ENCODE measurements at places on chromosomes 2 and 18.

DNA sequence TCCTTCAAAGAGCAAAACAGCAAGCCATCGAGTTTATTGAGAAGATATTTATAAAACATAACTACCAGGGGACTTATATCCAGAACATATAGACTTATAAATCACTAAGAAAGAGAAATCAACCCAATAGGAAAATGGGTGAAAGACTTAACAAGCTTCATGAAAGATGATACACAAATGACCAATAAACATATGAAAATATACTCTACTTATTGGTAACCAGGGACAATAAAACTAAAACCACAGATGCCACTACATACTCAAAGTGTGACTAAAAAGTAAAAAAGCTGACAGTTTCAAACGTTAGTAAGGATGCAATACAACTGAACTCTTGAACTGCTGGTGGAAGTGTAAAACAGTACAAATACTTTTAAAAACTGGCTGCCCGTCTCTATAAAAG is 154.3 kb downstream of the TMEM163 start:
- no peak for DNase-seq

DNA sequence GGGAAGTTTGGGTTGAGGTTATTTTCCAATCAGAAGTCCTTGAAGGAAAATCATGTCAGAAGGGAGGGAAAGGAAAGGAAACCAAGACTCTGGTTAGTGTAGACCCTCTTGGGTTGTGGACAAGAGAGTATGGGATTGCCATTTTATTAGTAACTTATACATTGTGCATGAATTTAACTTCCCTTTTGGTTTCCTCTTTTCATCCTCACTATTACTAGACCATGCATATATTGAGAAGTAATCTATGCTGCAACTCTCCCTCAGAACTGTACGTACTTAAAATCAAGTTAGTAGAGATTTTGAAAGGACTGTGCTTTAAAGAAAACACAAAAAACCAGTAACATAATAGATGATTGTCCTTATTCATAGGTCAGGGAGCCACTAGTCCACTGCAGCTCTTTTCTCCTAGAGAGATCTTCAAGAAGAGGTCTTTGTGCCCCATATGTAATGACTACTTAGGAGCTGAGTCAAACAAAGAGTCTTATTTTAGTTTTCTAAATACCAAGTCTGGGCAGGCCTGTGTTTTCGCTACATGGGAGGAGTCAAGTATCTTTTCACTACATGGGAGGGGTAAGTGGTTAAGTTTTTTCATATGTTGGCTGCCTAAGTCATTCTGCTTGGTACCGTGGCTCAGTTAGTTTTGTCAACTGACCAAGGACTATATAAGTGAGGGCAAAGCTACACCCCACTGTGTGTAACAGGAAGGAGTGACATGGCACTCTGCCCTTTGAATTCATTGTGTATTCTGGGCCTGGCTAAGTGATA is 25.2 kb upstream of the FAM117B start:
- DNase-seq, result no peak

- DNase-seq, result no peak
Observed at GRCh38 chr2:216604458-216604857, 28.8 kb upstream of the IGFBP2 start.

- no peak for DNase-seq
Observed at GRCh38 chr2:24912523-24912922, 7.5 kb downstream of the ADCY3 start.

DNA sequence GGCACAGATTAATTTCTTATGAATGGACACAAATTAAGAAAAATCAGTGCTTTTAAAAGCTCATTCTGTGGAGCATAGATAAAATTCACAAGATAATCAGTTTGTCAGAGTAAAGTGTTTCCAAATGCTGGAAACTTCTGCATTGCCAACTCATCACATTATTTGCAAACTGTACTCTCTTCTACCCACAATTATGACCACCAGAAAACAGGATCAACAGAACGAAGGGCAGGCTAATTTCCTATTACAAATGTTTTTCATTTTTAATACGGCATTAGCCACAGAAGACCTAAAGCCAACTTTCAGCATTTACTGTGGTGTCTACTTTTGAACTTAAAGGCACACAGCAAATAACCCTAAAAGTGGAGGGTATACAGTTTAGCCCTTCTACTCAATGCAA is 6.0 kb downstream of the IRS1 start:
- no peak for DNase-seq

- DNase-seq, result no peak
Observed at GRCh38 chr18:10170375-10170774, 256.6 kb downstream of the VAPA start.

- DNase-seq, result no peak
Observed at GRCh38 chr18:64019922-64020756, 50.3 kb downstream of the SERPINB8 start.

GRCh38 chr2:27150639-27151230 is 1.9 kb downstream of the TCF23 start:
- DNase-seq, result no peak

DNA sequence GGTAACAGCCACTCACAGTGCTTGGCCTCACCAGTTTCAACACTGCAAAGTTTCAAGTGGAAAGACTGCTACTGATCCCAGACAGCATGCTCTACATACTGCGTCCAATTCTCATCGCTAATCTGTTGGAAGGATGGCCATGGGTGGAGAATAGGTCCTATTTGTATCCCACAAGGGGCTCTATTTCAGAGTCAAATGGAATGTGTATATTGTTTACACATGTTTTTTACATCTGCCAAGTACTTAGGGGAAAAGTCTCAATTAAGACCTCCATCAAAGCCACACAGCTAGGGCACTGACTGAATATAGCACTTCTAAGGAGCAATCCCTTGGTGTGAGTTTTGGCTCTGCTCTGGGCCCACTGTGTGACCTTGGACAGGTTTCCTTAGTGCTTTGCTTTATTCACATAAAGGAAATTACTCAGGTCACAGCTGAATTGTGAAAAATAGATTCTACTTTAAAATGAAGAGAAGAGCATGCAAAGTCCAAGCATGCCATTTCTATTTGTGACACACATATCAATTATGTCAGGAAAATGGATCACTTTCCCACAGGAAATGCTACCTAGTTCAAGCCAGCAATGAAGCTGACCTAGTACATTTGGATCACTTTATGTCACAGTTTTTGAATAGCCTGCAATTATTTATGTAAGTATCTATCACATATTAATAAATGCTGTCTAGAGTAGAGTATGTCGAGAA is 112.9 kb upstream of the STK17B start:
- DNase-seq, result no peak

- DNase-seq, result no peak
Observed at GRCh38 chr2:219709331-219709761, 81.9 kb downstream of the SLC4A3 start.

GRCh38 chr2:217993817-217994463 is 8.9 kb downstream of the TNS1 start:
- no peak for DNase-seq

- DNase-seq, result no peak
Observed at GRCh38 chr2:235829726-235830125, 335.9 kb downstream of the AGAP1 start.

- peak; percentile 46 for DNase-seq
Observed at GRCh38 chr18:47986620-47987387, 56.3 kb upstream of the SMAD2 start.

- no peak for DNase-seq
Observed at GRCh38 chr2:171564463-171564862, 42.2 kb downstream of the CYBRD1 start.

- no peak for DNase-seq
Observed at GRCh38 chr2:158499383-158499782, 42.6 kb downstream of the PKP4 start.

GRCh38 chr18:32018331-32019250 is at the start of gene RNF125:
TSS of gene RNF125 (plus strand) at chr18:32018825. CDS start at chr18:32018864, 39 bp downstream.
- no peak for DNase-seq

DNA sequence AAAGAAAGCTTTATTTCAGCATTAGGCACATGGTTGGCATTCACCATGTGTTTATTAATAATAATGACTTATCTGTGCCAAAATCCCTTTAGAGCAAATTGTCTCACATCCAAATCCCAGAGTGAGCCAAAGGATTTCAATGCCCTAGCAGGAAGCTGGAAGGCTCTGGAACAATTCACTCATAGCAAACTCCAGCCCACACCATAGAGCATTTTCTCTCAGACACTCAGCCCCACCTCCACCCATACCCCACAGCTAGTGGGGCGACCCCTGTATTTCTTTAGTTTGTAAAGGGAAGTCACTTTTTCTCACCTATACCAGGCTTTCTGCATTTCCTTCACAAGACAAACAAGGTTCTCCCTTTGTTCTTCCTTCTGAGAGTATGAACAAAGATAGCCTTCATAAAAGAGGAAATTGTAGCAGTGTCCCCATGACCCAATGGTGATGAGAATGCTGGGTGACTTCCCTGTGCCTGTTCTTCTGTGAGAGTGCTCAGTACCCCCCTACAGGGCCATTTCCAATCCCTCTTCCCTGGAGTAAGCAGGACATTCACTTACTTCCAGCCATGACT is 100.1 kb upstream of the APCDD1 start:
- DNase-seq, result peak; percentile 63

DNA sequence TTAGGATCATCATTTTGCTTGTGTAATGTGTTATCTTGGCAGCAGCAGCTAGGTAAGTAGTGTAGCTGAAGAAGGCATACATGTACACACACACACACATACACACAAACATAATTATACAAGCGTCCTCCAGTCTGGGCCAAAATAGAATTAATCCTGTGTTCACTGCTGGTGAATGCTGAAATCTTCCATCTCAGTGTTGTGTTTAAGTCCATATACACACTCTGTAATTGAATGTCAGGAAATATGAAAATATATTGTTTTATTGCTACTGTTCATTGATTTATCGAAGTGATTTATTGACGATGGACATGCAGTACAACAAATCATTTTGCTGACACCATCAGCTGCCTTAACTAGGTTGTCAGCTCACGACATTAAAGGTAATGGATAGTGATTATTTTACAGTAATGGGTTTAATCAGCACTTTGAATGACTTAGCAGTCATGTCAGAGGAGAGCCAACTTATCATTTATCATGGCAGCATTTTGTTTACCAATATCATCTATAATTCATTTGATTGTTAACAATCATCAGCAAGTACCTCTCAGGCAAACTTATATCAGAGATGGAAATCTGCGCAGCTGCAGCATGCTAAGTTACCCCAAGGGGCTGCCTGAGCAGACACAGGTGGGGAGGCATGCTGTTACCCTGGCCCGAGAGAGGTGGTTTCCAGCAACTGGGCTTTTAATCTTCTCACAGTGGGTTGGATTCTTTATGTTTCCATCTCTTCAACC is 83.7 kb upstream of the FSHR start:
- no peak for DNase-seq

- DNase-seq, result no peak
Observed at GRCh38 chr2:118050974-118051373, 37.1 kb upstream of the CCDC93 start.

GRCh38 chr2:72727356-72727755 is 98.5 kb downstream of the EXOC6B start:
- DNase-seq, result no peak

DNA sequence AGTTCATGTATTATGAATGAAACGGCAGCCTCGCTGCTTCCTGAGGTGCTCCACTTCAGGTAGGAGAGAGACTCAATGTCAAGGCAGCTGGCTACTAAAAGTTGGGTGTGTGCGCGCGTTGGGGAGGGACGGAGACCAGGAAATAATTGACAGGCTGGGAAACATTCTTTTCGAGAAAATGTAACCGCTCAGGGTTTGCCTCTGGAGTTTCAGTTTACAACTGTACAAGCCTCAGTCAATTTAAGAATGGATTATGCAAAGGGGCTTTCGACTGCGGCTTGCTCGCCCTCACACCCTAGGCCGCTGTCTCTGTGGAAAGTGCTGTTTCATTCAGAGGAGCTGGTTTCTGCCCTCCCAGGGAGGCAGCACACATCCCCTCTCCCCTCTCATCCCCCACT is 4.4 kb upstream of the SPRED2 start:
- DNase-seq, result no peak

DNA sequence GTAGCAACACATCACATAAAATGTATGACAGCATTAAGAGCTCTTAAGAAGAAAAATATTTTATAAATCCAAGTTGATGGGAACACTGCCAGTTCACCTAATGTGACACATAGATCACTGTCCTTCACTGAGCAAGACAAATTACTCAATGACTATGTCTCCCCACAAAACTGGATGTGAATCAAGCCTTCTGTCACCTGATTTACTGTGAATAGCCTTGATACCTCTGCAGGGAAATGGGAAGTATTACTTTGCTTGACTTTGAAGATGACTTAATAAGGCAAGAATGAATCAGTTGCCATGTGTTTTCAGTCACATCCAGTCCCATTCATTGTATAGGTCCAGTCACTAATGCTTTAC is 94.6 kb downstream of the NYAP2 start:
- peak; percentile 42 for DNase-seq

GRCh38 chr2:10579441-10579840 is 110.3 kb downstream of the NOL10 start:
- DNase-seq, result no peak

DNA sequence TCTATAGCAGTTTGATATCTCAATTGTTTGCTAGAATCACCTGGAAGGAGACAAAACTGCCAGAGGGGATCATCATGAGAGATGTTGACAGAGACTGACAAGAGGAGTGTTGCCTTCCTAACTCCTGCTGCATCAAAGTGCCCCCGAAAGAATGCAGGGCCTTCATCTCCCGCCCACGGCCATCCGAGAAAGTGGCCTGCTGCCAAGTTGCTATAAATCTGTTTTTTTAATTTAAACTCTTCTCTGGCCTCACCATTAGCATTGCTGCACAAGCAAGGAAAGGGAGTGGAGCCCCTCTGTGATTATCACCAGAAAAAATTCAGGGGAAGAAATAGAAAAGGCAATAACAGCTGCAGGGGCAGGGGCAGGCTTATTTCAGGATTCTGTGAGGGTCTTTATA is 238.1 kb upstream of the EPHA4 start:
- DNase-seq, result no peak

DNA sequence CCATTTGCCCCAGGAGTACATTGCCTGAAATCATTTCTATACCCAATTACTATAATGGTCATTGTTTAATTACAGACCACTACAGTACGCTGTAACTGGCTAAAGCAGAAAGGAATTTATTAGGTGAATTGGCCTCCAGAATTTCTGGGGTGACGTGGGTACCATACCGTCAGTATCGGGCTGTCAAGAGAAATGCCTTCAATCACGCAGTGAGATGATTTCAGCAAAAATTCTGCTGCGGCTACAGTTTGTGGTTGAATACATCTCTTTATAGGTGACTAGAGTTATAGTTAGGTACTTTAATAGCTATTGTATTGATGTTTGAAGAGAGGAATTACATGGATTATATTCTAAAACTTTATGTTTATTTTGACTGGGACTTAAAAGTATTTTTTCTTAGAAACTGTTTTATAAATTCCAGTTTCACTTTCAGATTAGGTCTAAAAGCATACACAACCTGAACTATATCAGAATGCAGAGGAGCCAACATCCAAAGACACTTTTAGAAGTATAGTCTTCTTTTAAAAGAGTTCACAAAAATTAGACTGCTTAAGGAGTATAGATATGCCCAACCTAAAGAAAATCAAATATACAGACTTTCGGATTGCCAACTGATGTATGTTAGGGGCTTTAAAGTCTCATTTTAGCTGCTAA is 128.4 kb downstream of the TTC27 start:
- DNase-seq, result no peak

All from NCI-H446 treated with DMSO at 0.1 percent for 48 hours (cell line).